ENCODE measurements at places on chromosomes 13 and 19. TPM values are rescaled to one million over a fixed set of nuclear protein-coding genes. Genes with fewer than 3 reads are reported as not detected.

DNA sequence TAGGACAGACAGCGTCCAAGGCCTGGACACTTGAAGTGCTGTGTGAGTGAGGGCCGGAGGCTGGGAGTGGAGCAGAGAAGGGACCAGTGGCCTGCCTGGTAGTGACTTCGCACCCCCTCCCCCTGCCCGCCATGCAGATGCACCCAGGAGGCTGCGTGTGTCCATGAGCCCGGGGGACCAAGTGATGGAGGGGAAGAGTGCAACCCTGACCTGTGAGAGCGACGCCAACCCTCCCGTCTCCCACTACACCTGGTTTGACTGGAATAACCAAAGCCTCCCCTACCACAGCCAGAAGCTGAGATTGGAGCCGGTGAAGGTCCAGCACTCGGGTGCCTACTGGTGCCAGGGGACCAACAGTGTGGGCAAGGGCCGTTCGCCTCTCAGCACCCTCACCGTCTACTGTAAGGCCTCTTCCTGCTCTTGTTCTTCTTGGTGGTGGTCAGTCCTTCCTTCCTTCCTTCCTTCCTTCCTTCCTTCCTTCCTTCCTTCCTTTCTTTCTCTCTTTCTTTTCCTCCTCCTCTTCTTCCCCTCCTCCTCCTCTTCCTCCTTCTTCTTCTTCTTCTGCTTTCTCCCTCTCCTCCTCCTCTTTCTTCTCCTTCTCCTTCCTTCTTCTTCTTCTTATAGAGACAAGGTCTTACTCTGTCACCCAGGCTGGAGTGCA is 6.0 kb upstream of the FFAR1 start:
- no peak for DNase-seq

- DNase-seq, result no peak
These were observed 42.2 kb downstream of the GATAD2A start for GRCh38 chr19:19447536-19448237.

DNA sequence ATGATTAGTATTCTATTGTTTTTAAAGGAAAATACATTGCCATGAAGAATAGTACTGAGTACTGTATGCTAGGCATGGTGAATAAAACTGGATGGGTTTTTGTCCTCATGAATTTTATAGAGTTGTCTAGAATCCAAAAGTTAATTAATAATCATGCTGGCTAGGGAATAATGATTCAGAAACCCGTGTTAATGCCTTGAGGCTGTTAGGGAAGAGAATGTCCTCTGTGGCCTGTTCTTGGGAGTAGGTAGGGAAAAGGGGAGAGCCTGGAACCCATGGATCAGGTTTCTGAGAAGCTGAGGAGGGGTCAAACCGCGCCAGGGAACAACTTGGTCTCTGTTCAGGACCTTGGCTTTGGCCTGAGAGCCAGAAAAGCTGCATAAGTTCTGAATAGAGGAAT is 1376.3 kb upstream of the SLC10A2 start:
- DNase-seq, result no peak

DNA sequence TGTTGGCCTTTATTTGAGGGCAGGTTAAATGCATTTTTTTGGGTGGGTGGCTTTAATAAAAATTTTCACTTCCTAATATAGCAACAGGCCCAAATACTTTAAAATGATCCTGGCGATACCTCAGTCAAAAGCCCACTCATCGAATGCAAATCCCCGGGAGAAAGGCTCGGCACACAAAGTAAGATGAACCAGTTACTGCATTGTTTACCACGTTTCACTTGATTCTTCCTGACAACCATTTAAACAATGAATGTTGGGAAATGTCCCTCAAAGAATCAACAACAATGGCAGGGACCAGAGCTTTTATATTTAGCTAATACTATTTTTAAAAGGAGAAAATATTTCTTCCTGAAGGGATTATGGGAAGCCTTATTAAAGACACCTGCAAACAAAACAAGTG is 187.7 kb downstream of the ABCC4 start:
- no peak for DNase-seq

DNA sequence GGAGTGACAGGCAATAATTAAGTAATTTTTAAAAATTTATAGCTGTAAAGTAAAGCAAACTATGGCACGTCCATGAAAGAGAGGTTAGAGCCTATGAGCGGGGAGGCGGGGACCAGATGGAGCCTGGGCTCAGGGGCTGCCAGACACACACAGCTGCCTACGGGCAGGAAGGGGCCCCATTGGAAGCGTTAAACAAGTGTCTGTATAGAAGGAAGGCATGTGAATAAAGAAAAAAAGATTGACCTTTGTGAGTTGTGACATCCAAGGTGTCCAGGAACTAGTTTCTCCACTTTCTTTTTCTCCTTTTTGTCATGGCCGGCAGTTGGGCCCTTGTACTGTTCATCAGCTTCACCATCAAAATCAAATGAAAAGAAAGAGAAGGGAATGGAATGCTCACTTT is 56.8 kb downstream of the LRCH1 start:
- DNase-seq, result no peak

GRCh38 chr13:87590518-87590917 is 80.7 kb upstream of the SLITRK5 start:
- no peak for DNase-seq

- no peak for DNase-seq
These were observed 74.3 kb downstream of the CRYL1 start for GRCh38 chr13:20451397-20451796.

- no peak for DNase-seq
These were observed 65.1 kb upstream of the GTF3A start for GRCh38 chr13:27359199-27359821.

The CYP2F1 gene
- total RNA-seq, result under 0.01 TPM

The ZNF418 gene
- total RNA-seq, result 10.0 TPM

The LRRC63 gene
- total RNA-seq, result 1.9 TPM

The AMH gene
- total RNA-seq, result 2.2 TPM

The PTGIR gene
- 4.3 TPM for total RNA-seq

The WDR87 gene
- not detected for total RNA-seq

The C19orf67 gene
- total RNA-seq, result not detected
